ENCODE measurements at places on chromosomes 2 and 18.

DNA sequence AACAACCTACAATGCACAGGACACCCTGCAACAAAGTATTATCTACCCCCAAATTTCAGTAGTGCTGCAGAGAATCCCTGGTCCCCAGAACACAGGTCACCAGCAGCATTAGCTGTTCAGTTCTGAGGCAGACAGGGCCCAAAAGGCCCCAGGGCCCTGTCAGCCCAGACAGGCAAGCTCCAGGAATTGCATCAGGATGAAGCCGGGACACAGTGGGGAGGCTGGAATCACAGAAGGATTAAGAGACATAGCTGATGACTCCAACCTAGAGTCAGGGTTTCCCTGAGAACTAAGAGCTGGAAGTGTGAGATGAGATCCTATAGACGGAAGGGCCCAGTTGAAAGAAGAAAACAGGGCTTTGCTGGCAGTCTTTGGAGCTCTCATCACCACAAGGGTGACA is 148.1 kb downstream of the GALNT14 start:
- no peak for DNase-seq

- no peak for DNase-seq
These were observed 154.0 kb downstream of the WDPCP start for GRCh38 chr2:63434024-63435001.

- no peak for DNase-seq
These were observed 37.1 kb downstream of the B4GALT6 start for GRCh38 chr18:31647127-31647753.

DNA sequence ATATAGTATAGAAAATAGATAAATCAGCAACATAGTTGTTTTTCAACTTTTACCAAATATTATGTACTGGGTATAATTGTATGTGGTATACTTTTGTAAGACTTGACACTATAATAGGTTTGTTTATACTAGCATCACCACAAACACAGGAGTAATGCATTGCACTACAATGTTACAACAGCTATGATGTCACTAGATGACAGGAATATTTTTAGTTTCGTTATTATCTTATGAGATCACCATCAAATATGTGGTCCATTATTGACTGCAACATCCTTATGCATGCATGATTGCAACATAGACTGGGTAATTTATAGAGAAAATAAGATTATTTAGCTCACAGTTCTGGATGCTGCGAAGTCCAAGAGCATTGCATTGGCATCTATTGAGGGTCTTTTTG is 678.4 kb upstream of the ZNF804A start:
- DNase-seq: no peak

GRCh38 chr18:31688606-31689005 is 4.2 kb upstream of the B4GALT6 start:
- DNase-seq: no peak

DNA sequence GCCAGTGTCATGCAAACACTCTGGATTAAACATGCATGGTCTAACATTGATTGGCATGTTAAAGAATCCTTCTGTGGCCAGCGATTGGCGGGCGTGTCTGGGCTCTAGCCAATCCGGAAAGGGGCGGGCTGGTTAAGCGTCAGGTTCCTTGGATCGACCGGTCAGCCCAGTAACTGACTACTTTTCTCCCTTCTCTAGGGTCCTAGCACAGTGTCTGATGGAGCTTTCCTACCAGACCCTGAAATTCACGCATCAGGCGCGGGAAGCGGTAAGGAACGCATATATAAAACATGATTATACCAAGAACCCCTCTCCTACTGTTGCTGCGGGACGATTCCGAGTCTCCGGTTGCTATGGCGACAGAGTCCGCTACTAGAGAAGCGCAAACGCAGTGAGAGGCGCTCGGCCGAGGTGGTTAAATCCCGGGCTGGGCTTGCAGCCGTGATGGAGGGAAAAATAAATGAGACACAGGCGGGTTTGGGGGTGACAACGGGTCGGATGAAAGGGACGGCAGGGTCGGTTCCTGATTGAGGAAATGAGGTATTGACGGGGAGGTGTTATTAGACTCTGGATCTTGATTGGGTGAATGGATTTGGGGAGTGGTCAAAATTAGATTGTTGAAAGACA is 29.4 kb downstream of the KATNAL2 start:
- DNase-seq: peak; percentile 77

- DNase-seq: no peak
These were observed 122.1 kb upstream of the PKDCC start for GRCh38 chr2:41925712-41926111.

DNA sequence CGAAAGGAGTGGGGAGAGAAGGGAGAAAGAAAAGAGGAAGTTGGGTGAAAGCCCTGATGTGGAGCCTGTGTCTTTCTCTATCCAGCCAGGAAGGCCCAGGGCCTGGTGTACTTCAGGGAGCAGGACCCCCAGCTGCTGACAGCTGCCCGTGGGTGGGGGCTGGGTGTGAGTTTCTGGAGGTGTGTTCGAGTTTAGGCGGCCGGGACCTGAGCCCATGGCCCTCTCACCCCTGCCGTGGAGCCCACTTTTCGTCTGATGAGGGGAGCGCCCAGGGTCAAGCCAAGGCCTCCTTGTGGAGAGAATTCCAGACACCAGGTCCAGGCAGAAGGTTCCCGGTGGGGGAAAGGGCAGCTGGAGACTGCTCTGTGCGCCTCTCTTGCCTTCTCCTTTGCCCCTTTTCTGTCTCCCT is 2.2 kb downstream of the SIX3 start:
- no peak for DNase-seq

DNA sequence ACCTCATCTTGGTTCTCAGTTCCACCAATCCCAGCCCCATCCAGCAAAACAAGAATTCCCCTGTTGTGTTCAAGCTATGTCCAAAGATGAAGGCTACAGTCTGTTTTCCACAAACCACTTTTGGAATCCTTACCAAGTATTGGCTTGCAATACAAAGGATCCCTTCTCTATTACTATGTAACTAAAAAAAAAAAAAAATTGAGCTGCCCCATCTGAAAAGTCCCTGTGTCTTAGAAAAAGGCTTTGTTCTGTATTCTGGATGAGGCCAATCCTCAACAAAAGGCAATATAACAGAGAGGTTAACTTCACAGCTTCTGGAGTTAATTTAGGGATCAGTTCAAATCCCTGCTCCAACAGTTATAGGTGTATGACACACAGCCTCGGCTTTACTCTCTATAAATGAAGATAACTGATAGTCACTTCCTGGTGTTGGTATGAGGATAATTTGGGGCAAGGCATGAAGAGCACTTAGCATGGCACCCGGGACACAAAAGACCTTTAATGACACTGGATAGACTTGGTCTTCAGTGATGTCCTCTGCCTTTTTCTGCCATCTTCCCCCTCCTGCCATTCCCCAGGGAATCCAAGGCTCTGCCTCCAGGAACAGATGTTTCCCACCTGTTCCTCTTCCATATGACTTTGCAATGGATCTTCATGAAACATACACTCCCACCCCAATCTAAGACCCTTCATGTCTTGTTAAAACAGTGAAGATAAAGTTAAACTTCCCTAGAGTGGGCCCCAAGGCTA is 61.2 kb upstream of the ATL2 start:
- DNase-seq: no peak

- no peak for DNase-seq
These were observed 234.1 kb downstream of the FBXO15 start for GRCh38 chr18:73913505-73913904.

DNA sequence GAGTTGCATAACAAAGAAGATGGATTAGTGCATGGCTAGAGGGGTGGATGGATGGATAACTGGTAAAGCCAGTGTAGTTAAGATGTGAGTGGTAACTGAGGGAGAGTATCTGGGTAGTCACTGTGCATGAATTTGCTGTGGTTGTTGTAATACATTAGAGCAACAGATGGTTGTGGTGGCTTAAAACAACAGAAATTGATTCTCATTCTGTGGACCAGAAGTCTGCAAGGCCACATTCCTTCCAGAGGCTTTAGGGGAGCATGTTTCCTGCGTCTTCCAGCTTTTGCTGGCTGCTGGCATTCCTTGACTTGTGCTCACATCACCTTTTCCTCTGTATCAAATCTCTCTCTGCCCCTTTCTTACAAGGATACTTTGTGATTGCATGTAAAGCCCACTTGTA is 155.4 kb downstream of the ASB1 start:
- DNase-seq: no peak

- no peak for DNase-seq
These were observed 223.8 kb downstream of the FBXO15 start for GRCh38 chr18:73923866-73924265.

DNA sequence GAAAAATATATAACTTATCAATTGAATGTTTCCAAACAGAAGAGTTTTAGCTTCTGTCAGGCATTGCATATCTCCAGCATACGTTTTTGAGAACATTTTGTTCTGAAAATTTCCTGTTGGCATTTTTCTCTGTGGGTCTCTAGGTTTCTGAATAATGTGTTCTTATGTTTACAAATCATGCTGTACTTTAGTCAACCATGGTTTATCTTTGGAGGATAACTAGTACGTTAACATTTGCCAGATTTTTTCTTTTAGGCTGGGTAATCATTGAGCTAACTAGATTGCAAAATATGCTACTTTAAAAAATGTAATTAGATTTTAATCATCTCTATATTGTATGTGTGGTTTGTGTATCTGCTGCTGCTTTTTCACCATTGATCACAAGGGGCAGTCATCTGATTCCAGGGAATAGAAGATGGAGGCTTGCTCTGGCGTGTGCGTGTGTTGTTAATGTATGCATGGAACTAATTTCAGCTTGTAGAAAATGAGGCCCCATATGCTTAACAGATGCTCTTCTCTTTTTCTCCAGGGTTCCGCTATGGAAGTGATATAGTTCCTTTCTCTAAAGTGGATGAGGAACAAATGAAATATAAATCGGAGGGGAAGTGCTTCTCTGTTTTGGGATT is 21.3 kb downstream of the XRCC5 start:
- DNase-seq: no peak

DNA sequence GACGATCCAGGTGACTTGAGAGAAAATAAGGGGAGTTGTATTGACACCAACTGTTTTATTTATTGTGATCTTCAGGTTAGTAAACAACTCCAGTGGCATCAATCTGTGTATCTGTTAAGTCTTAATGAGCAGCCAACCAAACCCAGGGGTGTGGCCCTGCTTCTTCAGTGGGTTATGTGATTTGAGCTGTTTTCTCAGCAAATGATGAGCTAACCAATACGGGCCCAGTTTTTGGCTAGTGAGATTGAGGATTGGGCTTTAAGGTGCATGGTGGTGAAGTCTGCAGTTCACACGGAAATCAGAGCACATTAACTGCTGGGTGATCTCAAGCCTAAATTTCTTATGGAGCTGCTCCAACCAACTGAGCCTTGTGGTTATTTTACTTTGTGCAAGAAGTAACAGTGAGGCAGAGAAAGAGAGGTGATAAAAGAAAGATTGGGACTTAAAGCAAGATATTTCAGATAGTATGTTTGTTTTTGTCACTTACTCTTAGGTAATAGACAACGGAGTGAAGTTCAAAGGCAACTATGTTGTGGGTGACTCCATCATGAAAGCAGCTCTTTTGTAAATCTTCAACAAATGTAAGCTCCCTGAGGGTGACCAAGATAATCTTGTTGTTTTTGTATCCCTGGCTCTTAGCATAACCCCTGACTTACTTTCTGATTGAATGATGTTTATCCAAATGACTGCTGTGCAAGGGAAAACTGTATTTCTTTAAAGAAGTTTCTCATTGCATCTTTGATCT is 2.4 kb downstream of the MTCL1 start:
- DNase-seq: no peak

DNA sequence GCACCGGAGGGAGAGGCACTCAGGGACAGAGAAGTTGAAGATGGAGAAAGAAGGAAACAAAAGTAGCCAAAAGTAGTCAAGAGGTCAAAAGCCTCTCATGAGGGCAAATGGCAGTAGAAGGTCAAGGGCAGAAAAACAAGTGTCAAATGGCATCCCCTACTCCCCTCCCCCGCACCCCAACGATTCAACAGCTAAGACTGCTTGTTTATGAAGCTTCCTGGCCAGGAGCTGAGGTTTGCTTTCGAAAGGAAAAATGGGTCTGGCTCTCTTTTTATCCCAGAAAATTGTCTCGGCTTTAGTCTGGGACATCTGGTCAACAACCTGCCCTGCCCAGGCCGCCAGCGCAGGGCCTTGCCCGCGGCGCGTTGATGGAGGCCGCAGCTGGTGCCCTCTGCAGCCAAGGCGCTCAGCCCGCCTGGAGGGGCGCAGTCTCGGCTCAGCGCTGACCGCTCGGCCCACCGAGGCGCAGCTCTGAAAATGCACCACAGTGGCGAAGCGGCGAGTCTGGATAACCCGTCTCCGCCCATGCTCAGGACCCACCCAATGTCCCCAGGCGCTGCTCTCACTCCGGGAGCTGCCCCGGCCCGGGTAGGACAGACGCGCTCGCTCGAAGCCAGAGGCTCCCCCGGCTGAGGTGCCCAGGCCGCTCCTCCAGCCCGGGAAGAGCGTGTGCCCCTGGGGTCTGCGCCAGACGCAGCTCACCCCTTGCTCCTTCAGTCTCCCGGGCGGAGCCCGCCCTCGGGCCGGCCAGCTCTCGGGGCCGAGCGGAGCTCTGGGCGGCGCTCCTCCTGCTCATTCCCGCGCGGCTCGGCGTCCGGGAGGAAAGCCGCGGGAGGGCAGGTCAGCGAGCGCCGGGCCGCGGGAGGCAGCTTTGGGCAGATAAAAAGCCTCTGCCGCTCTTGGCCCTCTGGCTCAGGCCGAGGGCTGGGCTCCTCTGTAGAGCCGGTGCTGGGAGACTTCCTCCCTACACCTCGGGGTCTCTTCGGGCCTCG is 1.8 kb upstream of the TBR1 start:
- no peak for DNase-seq

- DNase-seq: no peak
These were observed 143.5 kb downstream of the ZEB2 start for GRCh38 chr2:144376460-144376859.

DNA sequence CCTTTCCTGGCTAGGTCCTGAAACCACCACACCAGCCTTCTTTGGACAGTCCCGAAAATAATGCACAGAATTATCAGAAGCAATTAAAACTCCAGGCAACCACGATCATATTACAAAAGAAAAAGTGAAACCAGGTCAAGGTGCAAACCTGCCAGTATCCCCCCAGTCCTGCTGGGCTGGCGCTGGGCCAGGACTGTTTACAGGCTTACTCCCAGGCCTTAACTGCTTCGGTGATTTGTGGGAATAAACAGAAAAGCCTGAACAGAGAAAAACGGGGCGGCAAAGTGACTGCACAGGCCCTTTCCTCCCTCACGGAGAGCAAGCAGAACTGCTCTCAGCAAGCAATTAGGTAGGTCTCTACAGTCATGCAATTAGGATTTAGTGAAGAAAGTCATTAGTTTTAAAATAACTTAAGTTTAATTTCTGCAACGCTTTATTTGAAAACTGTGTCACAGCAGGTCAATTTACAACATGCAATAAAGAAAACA is 1.3 kb downstream of the HDAC4 start:
- no peak for DNase-seq

- DNase-seq: no peak
These were observed 86.7 kb upstream of the CTAGE1 start for GRCh38 chr18:22504251-22505030.
